Cerebellar cortex (tissue), 1 donor: ENCODE measurements at places on chromosomes 4 and X.

- no peak for DNase-seq
These were observed 26.4 kb downstream of the GPM6B start for GRCh38 chrX:13790206-13791131.

- no peak for DNase-seq
These were observed 581.4 kb upstream of the AADAT start for GRCh38 chr4:170671171-170671570.

DNA sequence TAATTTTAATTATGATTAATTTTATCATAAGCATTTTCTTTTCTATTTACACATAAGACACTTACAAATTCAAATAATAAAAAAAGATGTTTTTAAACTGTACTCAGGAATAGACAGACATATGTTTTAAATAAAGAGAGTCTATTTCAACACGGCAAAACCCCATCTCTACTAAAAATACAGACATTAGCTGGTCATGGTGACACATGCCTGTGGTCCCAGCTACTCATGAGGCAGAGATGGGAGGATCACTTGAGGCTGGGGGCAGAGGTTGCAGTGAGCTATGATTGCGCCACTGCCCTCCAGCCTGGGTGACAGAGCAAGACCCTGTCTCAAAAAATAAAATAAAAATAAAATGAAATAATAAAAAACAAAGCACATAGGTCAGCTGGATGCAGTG lies 14.8 kb downstream of the FAM9B start:
- DNase-seq = no peak

- DNase-seq = no peak
These were observed 58.6 kb downstream of the ELOVL6 start for GRCh38 chr4:110139815-110140214.

- DNase-seq = no peak
These were observed 1492.2 kb upstream of the TENM3 start for GRCh38 chr4:180751009-180751408.

- no peak for DNase-seq
These were observed 127.1 kb downstream of the PJA1 start for GRCh38 chrX:69038188-69038587.

DNA sequence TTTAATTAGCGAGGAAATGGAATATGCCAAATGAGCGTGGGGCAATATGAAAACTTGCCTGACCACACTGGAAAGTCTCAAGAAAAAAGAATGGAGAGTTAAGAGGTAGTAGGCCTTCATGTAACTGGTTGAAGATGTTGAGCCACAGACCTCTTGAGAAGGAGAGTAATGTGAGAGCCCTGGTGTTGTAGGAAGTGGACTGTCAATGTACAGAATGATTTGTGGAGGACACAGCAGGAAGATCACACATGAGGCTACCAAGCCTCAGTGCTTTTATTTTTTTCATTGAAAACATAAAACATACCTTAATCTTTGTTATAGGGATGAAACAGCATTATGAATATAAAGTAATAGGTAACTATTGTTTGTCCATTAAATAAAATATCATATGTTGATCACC lies 331.6 kb downstream of the UNC5C start:
- no peak for DNase-seq

GRCh38 chr4:182215148-182215547 lies 28.1 kb upstream of the TENM3 start:
- DNase-seq = no peak

GRCh38 chr4:137454767-137455166 lies 77.5 kb downstream of the PCDH18 start:
- DNase-seq = no peak

DNA sequence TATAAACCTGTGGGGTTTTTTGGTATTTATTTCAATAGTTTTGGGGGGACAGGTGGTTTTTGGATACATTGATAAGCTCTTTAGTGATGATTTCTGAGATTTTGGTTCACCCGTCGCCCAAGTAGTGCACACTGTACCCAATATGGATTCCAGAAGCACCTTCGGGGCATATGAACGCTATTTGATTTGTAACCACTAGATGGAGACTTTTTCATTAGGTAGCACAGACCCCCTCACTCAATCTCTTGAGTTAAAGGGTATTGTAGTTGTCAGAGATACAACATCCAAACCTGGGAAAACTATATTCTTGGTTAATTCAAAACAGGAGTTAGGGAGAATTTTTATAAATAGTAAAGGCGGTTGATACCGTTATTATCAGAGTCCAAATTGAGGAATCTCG lies 79.8 kb downstream of the SPANXN3 start:
- peak; percentile 6 for DNase-seq

DNA sequence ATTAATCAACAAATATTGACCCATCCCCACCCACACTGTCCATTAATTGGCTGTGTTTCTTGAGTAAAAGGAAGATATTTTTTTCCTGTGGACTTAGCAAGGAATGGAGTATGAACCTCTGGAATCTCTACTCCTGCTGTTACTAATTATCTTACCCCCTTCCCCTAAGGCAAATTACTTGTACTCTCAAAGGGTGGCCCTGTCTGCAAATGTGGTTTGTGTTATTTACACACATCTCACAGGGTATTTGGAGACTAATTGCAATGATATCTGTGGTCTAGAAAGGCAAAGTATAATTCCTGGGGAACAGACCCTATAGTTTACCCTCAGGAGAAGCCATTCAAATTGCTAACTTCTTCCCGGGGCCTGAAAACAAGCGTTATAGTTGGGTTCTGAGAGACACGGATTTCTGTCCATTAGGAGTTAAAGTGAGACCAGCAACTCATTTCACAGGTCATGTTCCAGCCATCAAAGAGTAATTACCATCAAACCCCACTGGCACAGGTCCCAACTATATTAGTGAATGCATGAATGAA lies 133.0 kb upstream of the RASGEF1B start:
- no peak for DNase-seq

DNA sequence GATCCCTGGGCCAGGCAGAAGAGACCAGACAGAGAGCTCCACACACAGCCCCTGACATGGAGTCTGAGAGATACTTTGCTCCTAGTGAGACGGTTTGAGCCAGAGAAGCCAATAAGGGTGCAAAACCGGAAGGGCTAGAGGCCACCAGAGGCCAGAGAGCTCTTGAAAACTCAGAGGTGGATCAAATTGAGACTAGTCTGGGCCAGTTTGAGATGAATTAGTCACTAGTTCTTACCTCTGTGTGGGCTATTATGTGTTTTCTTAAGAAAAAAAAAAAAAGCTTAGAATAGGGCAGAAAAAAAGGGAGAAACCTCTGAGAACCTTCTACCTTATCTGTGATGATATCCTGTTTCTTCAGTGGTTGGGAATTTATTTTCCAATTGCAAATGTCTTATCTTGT lies 110.4 kb upstream of the EDNRA start:
- no peak for DNase-seq

- no peak for DNase-seq
These were observed 45.2 kb upstream of the CEP135 start for GRCh38 chr4:55903577-55903976.

DNA sequence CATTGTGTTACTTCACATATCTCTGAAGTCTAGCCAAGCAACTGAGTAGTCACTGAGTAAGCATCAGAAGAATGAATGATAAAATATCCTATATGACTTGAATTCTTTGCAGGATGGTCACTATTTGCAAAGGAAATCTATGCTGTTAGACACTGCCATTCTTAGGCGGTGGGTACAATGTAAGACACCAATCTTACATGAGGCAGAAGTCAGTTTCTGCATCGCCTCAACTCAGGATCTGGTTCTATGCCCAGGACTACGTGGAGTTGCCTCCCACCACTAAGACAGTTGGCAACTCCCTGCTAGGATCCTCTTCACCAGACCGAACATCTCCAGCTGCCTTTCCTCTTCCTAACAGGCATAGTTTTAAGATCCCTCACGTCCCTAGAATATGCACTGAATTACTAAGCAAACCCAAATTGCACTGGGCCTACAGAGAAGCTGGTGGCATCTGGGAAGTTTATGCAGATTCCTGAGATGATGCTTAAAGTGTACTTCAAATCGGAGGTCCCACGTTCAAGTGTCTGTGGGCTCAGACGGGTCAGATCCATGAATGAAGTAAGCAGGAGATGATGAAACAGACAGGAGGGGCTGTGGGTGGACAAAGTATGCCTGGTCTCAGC lies 45.6 kb downstream of the SEL1L3 start:
- no peak for DNase-seq

- DNase-seq = no peak
These were observed 97.5 kb downstream of the ANK2 start for GRCh38 chr4:113146876-113147358.

DNA sequence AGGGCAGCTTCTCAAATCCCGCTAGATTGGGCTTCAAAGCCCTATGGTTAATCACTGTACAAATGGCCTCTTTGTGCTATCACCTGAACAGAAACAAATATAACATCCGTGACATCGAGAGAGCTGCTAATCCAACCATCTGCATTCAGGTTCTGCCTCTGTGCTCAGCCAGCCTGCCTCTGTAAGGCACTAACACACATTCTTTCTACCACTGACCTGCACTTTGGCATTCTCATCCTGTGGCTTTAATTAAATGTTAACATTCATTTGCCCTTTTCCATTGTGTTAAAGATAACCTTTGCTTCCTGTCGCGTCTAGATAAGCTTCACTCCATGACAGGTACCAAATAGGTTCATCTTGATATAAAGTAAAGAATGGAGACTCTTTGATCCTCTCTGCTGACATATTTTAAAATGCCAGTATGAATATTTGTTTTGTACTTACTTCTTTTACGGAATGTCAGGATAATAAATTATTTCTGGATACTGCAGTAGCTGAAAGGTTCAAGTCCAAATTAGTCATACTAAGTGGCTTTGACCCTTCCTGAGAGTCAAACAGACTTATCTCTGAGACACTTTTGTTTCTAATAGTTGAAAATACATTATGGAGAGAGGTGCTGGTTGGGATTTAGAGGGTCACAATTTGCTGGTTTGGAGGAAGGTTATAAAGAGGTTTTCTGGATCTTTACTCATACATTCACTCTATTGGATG lies 505.7 kb downstream of the PACRGL start:
- no peak for DNase-seq

DNA sequence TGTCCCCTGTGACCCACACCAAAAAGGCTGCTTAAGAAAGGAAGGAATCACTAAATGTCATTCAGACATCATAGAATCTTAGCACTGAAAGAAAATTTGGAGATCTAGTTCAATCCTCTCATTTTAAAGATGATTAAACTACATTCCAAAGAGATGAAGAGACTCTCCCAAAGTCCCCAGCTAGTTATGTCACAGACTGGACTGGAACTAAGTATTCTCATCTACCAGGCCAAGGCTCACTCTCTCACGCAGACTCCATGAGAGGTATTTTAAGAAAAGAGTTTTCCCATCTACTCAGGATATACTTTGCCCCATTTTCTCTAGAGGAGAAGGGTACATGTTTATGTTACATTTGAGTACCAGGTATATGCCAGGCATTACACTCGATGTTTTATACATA lies 6.9 kb downstream of the FABP2 start:
- no peak for DNase-seq

DNA sequence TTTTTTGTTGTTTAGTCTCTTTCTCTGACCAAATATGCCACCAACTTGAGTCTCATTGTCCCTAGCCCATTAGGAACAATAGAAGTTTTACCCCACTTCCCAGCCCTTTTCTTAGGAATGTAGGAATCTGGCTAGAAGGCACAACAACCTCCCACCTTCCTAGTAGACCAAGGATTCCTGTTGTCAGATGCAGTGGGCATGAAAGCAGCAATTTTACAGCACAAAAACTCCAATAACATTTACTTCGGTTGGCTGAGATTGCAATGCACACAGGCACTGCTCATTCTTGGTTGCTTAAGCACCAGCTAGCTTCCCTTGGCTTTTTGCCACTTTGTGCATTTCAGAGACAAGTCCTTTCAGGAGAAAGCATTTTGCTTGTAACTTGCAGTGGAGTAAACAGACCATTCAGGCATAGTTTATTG lies 312.8 kb downstream of the TENM3 start:
- peak; percentile 9 for DNase-seq

- DNase-seq = no peak
These were observed 13.9 kb downstream of the ANAPC10 start for GRCh38 chr4:145083891-145084605.

DNA sequence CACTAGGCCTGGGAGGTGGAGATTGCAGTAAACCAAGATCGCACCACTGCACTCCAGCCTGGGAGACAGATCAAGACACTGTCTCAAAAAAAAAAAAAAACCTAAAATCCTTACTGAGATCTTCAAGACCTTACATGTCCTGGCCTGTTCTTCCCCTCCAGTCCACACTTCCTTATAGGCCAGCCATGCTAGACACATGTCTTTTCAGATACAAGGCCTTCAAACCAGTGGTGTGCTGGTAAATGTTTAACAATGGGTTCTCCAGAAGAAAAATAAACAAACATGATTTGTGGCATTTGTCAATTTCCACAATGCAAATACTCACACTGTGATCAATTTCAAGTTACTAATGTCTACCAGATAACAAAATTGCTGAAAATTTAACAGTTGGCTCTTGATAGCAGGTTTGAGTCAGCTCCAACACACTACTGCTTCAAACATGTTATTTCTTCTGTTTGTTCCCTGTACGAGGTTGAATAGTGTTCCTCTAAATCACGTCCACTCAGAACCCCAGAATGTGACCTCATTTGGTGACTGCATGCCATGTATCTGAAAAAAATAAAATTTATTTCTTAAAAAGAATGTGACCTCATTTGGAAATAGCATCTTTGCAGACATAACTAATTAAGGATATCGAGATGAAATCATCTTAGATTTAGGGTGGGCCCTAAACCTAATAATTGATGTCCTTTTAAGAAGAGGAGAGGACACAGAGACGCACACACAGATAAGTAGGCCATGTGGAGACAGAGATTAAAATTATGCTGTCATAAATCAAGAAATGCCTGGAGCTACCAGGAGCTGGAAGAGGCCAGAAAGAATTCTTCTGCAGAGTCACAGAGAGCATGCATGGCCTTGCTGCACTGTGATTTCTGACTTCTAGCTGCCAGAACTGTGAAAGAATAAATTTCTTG lies 144.4 kb downstream of the ZNF674 start:
- no peak for DNase-seq

DNA sequence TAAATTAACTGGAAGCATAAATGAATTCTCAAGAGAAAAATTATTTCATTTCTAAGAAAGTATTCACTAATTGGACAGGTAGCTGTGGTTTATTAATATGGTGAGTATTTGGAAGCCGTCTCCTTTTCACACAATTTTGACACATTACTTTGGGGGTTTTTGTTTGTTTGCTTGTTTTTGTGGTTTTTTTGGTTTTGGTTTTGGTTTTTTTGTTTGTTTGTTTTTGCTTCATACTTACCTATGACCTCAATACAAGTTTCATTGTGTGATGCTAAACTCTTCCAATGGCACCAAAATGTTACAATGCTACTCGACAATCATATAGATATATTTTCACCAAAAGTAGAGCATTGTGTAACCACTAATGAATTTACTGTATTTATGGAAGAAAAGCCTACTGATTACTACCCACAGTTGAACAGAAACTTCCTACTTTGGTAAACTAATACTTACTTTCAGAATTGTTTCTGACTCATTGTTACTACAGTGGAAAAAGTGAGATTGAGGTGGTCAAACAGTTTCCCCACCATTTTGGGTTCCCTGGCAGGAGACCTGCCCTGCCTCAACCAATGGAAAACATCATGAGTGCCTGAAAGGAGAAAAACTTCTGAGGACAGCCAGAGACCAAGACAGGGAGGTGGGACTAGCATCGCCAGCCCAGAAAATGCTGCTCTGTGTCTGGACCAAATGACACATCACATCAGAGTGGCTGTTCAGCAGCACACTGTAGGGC lies 443.1 kb downstream of the HNRNPD start:
- no peak for DNase-seq

- DNase-seq = no peak
These were observed 708 bp downstream of the TMSB4X start for GRCh38 chrX:12975670-12975965.
